ENCODE measurements at places on chromosomes 4 and X.

- no peak for DNase-seq
- H3K4me3 ChIP-seq = no peak overlapping the region
- H3K27ac ChIP-seq = no peak overlapping the region
Observed at GRCh38 chr4:155966731-155967395, 13.2 kb upstream of the CTSO start.

DNA sequence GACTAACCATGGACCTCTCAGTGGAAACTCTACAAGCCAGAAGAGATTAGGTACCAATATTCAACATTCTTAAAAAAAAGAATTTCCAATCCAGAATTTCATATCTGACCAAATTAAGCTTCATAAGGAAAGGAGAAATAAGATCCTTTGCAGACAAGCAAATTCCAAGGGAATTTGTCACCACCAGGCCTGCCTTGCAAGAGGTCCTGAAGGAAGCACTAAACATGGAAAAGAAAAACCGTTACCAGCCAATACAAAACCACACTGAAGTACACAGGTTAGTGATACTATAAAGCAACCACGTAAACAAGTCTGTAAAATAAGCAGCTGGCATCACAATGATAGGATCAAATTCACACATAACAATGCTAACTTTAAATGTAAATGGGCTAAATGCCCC, 156.6 kb downstream of the FAM13A start:
- no peak for DNase-seq
- no peaks in the 10 kb centered on the region for H3K27me3 ChIP-seq
- H3K4me3 ChIP-seq = no peak overlapping the region
- H3K36me3 ChIP-seq = peaks cover 3% of the 10 kb centered on the region
- H3K27ac ChIP-seq = no peak overlapping the region

GRCh38 chr4:45741897-45742296, 382.0 kb downstream of the GABRG1 start:
- H3K4me1 ChIP-seq = no peaks in the 10 kb centered on the region
- H3K27ac ChIP-seq = no peak overlapping the region
- no peaks in the 10 kb centered on the region for H3K36me3 ChIP-seq
- H3K27me3 ChIP-seq = no peaks in the 10 kb centered on the region
- DNase-seq = no peak
- no peak overlapping the region for H3K4me3 ChIP-seq

DNA sequence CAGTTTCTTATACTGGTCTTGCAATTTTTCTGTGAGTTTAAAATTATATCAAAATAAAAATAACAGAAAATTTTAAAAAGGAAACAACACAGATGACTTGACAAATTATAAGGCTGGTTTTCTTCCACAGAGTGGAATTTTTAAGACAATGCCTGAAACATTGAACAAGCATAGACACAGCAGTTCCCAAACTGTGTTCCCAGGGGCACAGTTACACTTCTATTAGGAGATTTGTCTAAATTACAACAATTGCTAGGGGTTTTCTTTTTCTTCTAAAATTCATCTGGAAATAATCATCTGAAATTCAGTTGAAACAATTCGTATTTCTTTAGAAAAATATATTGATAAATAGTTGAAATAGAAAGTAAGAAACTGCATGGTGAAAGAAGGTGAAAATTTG, 26.2 kb downstream of the PDE5A start:
- peaks cover 11% of the 10 kb centered on the region for H3K27me3 ChIP-seq
- H3K36me3 ChIP-seq = peaks cover 2% of the 10 kb centered on the region
- no peak overlapping the region for H3K4me3 ChIP-seq
- no peak overlapping the region for H3K27ac ChIP-seq

GRCh38 chrX:68851082-68851481, 22.3 kb downstream of the EFNB1 start:
- no peaks in the 10 kb centered on the region for H3K36me3 ChIP-seq
- DNase-seq = no peak
- no peaks in the 10 kb centered on the region for H3K4me1 ChIP-seq
- H3K4me3 ChIP-seq = no peak overlapping the region
- H3K27me3 ChIP-seq = no peaks in the 10 kb centered on the region
- H3K27ac ChIP-seq = no peak overlapping the region

DNA sequence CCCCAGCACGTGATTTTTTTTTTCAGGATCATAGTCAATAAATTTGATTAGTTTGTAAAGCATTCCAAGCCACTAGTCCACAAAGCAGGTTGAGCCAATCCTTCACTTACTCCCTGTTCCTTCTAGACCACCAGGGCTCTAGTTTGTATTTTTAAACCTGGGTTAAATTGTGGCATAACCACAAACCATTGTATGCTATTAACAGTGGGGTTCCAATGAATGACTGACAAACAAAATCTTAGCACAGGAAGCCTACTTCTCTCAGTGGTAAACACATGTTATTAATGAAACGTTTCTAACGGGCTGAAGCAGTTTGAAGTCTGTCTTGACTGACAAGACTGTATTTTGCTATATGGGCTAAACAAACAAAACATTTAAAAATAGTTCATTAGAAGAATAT, 48.6 kb upstream of the GYPA start:
- H3K36me3 ChIP-seq = no peaks in the 10 kb centered on the region
- H3K27ac ChIP-seq = no peak overlapping the region
- peaks cover 3% of the 10 kb centered on the region for H3K27me3 ChIP-seq
- DNase-seq = no peak
- H3K4me1 ChIP-seq = no peaks in the 10 kb centered on the region
- H3K4me3 ChIP-seq = no peak overlapping the region

- peaks cover 7% of the 10 kb centered on the region for H3K36me3 ChIP-seq
- no peak overlapping the region for H3K4me3 ChIP-seq
- H3K4me1 ChIP-seq = peaks cover 14% of the 10 kb centered on the region
- H3K27ac ChIP-seq = no peak overlapping the region
- H3K27me3 ChIP-seq = no peaks in the 10 kb centered on the region
- DNase-seq = no peak
Observed at GRCh38 chr4:78797777-78798284, 21.7 kb downstream of the BMP2K start.
